Lower lobe of right lung (tissue), 2 donors: ENCODE measurements at places on chromosomes 7 and 10. TPM values are rescaled to one million over a fixed set of nuclear protein-coding genes. Genes with fewer than 3 reads are reported as not detected.

GRCh38 chr10:53071505-53072125, 299.0 kb upstream of the MBL2 start:
- no peak for DNase-seq

GRCh38 chr10:63494951-63495350, 26.2 kb upstream of the REEP3 start:
- DNase-seq: no peak

- DNase-seq: no peak
Observed at GRCh38 chr7:17996040-17996439, 31.6 kb downstream of the PRPS1L1 start.

GRCh38 chr7:41167836-41168235, 535.1 kb downstream of the INHBA start:
- DNase-seq: no peak

DNA sequence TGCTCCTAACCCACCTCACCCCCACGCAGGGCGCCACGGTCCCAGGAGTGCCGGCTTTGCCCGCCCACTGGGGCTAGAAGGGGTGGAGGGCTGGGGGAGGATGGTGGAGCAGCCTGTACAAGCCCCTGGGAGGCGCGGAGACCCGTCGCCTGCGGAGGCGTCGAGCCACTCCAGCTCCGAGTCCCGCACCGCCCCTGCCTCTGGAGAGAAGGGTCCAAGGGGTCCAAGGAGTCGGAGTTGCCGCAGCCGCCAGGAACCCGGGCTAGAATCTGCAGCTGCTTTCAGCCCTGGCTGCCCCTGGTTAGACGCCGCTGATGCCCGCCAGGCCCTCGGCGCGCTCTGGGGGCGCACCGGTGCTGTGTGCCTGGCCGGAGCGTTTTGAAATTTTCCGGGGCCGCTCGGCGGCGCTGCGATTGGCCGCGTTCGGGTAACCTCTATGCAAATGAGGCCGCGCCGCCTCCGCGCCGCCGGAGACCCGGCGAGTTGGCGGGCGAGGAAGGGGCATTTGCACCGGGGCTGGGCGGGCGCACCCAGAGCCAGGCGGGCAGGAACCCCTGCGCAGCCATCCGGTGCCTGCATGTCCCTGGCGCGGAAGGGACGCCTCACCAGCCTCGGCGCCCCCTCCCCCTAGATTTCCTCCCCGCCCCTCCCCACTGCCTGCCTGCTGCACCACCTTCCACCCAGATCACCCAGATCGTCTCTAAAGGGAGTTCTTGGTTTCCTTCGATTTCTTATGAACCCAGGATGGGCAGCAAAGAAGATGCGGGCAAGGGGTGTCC, at the start of gene HMX2:
HMX2 (plus strand) TSS at position 502 of the 779 bp plus-strand sequence; CDS start at position 745, 243 bp downstream.
- DNase-seq: no peak

DNA sequence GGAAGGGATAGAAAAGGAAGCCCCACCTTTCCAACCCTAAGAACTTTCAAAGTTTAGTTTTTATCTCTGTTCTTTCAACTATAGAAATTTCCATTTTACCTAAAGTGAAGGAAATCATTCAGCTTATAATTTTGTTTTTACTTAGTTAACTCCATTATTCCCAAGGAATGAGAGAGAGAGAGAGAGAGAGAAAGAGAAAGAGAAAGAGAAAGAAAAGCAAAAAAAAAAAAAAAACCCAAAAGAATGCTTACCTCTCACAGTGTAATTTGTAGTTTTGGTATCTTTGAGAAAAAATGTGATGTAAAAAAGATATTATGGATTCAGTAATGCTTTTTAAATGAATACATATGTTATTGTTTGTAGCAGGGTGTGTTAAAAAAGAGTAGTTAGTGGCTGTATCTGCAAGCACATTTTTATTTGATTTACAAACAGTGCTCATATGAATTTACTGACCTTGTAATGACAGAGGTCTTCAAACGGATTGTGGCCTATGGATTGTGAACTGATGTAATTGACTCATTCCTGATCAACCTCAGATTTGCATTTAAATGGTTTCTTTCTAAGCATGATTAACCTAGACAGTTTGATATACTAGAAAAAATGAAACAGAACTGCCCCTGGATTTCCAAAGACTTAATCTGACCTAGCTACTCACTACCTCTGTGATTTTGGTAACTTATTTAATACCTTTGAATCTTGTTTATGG, 64.9 kb downstream of the LCOR start:
- DNase-seq: no peak

- DNase-seq: no peak
Observed at GRCh38 chr7:91632234-91632940, 248.1 kb downstream of the MTERF1 start.

DNA sequence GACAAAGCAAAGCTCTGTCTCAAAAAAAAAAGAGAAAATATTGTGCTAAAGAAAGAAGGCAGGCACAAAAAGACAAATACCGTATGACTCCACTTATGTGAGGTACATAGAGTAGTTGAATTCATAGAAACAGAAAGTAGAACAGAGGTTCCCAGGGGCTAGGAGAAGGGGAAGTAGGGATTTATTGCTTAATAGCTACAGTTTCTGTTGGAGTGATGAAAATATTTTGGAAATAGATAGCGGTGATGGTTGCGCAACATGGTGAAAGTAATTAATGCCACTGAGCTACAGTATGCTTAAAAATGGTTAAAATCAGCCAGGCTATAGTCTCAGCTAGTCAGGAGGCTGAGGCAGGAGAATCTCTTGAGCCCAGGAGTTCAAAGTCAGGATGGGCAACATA, 18.5 kb upstream of the NPFFR1 start:
- DNase-seq: no peak

- DNase-seq: no peak
Observed at GRCh38 chr7:113370910-113371309, 252.6 kb upstream of the SMIM30 start.

- DNase-seq: no peak
Observed at GRCh38 chr10:52212062-52212461, 102.0 kb upstream of the DKK1 start.

GRCh38 chr7:55589905-55590304, 17.6 kb upstream of the VOPP1 start:
- no peak for DNase-seq

DNA sequence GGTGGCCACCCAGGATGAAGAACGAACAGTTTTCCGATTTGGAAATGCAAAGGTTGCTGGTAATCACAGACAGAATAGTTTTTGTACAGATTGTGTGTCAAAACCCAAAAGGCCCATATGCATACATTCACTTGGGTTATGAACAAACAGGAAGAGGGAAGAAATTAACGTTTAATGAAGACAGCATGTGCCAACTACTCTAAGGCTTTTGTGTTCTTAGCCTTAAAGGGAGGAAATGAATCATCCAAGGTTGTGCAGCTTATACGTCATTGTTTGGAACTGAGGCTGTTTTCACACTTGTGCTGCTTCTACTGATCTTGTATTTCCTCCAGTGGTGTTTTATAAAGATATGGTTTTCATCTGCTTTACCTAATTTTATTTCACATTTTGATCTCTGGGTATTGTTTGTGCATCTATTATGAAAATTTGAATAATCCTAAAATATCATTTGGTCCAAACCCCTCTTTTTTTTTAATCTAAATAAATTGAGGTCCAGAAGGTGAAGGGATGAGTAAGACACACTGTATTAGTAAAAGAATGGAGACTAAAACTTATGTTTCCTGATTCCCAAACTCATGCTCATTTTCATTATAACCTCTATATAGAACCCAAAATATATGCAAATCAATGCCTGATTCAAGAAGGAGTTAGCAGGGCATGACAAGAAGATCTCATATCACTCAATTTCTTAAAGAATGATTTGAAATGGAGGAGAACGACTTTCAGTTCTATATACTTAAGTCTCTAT, 373.1 kb downstream of the THSD7A start:
- no peak for DNase-seq

DNA sequence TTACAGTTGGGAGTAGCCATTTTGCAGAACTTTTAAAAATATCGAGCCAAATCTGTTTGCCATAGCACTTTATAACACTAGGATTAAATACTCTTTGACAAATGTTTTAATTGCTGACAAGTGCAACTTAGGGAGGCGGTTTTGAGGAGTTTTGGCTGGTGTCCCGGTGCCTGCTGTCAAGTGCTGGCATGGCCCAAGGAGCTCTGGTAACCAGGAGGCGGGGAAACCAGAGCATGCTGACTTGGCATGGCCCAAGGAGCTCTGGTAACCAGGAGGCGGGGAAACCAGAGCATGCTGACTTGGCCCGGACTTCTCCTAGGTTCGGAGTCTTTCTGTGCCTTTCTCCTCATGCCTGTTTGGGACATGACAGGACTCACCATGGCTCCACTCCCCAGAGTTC, 30.8 kb upstream of the ZNF32 start:
- DNase-seq: peak; percentile 91

- no peak for DNase-seq
Observed at GRCh38 chr7:108568801-108569380, 615 bp downstream of the THAP5 start.

- no peak for DNase-seq
Observed at GRCh38 chr7:27564881-27565482, 97.7 kb downstream of the HIBADH start.

DNA sequence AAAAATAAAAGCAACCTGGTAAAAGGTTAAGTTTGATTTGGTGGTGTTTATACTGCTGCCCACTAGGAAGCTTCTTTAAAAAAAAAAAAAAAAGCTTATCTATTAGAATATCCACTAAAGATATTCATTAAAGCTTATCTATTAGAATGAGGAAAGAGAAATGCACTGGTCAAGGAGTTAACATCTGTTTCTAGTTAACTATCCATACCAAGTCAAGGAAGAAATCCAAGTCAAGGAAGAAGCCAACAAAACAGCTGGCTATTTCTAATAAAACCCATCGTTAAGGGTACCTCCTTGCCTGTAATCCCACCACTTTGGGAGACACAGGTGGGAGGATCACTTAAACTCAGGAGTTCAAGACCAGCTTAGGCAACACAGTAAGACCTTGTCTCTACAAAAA, 82.6 kb downstream of the JMJD1C start:
- no peak for DNase-seq

Gene PPP1R17
- not detected for total RNA-seq

Gene SUN3
- not detected for total RNA-seq

Gene SKIDA1
- 0.95 TPM for total RNA-seq

Gene MKX
- total RNA-seq: 1.6 TPM

Gene PDE6C
- not detected for total RNA-seq

Gene SPDYE11
- total RNA-seq: not detected

Gene LSM5
- total RNA-seq: 27.1 TPM

Gene EEPD1
- 7.9 TPM for total RNA-seq

Gene TSPAN12
- total RNA-seq: 43.6 TPM
